Thoracic aorta (tissue), 2 donors: ENCODE measurements at places on chromosomes 2 and 18. TPM values are rescaled to one million over a fixed set of nuclear protein-coding genes. Genes with fewer than 3 reads are reported as not detected.

DNA sequence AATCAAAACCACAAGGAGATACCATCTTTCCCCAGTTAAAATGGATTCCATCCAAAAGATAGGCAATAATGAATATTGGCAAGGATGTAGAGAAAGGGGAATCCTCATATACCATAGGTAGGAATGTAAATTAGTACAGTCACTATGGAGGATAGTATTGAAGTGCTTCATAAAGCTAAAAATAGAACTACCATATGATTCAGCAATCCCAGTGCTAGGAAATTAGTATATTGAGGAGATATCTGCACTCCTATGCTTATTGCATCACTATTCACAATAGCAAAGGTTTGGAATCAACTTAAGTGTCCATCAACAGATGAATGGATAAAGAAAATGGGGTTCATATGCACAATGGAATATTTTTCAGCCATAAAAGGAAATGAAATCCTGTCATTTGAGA, 251.2 kb downstream of the ZNF804A start:
- no peak for DNase-seq

DNA sequence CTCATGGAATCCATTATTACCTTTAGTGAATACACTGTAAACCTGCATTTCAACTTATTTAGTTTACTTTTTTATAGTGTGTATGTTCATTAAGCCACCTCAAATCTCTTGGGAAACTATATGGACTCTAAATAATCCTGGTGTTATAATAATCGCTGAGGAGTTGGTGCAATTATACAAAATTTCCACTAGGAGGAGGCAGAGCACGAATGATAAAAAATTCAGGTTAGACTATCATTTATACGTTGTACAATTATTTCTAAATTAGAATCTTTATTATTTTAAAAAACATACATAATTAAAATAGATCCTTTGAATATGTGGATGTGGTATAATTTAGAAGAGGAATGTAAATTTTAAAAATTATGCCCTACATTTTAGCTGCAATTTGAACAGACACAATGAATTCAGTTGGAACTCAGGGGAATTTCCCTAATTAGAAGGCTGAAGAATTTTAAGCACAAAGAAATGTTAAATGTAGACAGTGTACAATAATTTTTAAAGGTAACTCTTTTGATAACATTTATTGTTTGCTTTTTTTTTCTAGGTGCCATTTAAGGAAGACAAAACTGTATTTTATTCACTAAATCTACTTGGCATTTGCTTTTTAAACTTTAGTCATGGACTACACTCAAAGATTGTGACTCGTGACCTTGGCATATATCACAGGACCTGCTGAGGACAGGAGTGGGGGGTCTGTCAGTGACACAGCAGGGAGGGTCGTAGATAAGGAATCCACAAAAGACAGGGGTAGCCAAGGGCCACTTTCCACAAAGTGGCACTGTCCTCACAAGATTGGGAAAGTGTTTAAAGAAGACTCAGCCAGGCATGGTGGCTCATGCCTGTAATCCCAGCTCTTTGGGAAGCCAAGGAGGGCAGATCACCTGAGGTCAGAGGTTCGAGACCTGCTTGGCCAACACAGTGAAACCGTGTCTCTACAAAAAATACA, 45.5 kb downstream of the RAB12 start:
- DNase-seq, result no peak

- DNase-seq, result no peak
These were observed 68.0 kb upstream of the CRIM1 start for GRCh38 chr2:36287363-36288275.

The MTCL1 gene
- total RNA-seq, result 9.9 TPM

The SLC1A4 gene
- total RNA-seq, result 33.8 TPM

GRCh38 chr2:240891492-240892340, 4.2 kb downstream of the MAB21L4 start:
- no peak for DNase-seq

The SMYD1 gene
- not detected for total RNA-seq

GRCh38 chr2:235964787-235965390, 203.3 kb downstream of the GBX2 start:
- DNase-seq, result no peak

The DNER gene
- total RNA-seq, result 3.3 TPM

The THUMPD2 gene
- 29.1 TPM for total RNA-seq

- DNase-seq, result no peak
These were observed 750 bp upstream of the CCDC150 start for GRCh38 chr2:196638765-196639164.

GRCh38 chr2:185466915-185467314, 271.7 kb upstream of the FSIP2 start:
- DNase-seq, result no peak

The IL1F10 gene
- not detected for total RNA-seq

The SP5 gene
- not detected for total RNA-seq

DNA sequence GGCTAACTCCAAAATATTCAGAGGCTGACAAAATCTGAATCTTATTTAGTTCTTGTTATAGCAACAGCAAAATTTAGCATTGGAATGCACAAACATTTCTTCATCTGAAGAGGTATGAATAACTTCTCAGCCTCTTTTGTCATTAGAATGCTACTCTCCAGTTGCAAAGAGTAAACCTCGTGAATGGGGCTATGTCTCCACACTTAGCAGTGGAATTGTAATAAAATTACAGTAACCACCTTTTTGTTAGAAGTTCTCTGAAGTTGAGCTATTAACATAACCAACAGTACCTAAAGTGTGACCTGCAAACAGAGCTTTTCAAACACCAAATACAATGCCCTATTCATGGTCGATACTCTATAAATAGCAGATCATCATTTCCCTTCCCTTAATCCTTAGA, 50.2 kb upstream of the GALNT3 start:
- DNase-seq, result no peak

DNA sequence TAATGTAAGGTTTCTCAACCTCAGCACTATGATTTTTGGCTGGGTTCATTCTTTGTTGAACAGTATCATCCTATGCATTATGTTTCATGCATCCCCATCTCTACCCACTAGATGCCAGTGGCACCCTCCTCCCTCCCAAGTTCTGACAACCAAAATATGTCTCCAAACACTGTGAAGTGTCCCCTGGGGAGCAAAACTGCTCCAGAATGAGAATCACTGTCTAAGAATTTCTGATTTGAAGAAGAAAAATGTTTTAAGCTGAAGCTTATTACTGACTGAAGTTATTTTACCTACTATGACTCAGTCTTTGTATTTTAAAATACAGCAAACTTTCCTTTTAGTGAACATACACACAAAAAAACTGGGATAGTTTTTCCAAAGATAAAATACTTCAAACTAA, 3.4 kb downstream of the THADA start:
- no peak for DNase-seq

The VAMP5 gene
- total RNA-seq, result 42.8 TPM

The ABCG5 gene
- total RNA-seq, result not detected

- DNase-seq, result no peak
These were observed 118.4 kb upstream of the TMEM18 start for GRCh38 chr2:795531-796041.

The KRTCAP3 gene
- 0.68 TPM for total RNA-seq

- DNase-seq, result no peak
These were observed 175.9 kb downstream of the NR4A2 start for GRCh38 chr2:156156580-156156979.

GRCh38 chr18:35497027-35497369, 762 bp downstream of the INO80C start:
- DNase-seq, result no peak

The AGXT gene
- not detected for total RNA-seq

DNA sequence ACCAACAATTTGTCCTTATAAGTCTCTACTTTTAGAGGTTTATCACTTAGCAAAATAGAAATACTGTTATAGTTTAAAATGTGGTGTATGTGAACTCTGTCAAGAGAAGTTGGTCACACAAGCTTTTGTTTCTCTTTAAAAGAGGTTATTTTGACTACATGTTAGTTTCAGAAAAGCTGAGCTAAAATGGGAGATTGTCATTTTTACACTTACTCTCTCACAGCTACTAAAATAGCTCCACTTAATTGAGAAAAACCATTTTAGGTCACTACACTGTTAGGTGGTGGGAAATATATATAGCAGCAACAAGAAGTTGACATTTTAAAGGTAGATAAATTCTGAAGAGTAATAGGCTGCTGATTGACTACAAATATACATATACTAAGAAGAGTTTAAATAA, 161.5 kb upstream of the KCNJ3 start:
- no peak for DNase-seq

The SERPINB4 gene
- total RNA-seq, result not detected

- DNase-seq, result no peak
These were observed 41.7 kb upstream of the LDLRAD4 start for GRCh38 chr18:13176847-13177246.

The MALT1 gene
- total RNA-seq, result 17.7 TPM

DNA sequence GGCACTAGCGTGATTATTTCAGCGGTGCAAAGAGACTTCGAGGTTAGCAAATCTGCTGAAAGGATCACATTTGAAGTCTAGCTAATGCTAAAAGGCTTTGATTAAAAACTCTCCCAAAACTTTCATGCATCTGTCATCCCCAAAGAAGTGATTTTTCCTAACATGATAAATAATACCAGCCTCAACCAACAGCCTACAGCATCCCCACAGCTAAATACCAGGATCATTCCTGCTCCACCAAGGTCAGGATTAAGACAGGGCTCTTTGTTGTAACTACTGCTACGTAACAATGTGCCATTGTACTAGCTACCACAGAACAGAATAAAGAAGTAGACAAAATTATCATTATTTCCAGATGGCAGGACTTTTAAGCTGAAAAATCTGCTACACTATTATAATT, 1.6 kb downstream of the OR6B3 start:
- no peak for DNase-seq
